ENCODE measurements at places on chromosomes 7 and 10.

- no peak for DNase-seq
These were observed 4.0 kb downstream of the UNC5B start for GRCh38 chr10:71216363-71216695.

DNA sequence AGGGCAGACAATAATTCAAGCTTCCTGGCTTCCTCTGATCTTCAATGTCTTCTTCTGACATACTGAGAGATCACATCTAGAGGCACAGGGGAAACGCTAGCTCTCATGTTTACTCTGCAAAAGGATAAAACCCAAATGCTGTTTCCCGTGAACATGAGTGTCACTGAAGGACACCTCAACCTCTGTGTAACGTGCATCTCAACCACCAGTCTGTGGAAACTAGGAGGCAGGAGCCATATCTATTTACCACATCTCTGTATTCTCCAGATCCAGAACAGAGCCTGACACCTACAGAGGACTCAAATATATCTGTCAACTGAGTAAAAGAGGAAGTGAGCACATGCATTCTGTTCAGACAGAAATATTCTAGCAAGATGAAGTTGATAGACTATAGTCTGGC, 140.3 kb upstream of the TARP start:
- DNase-seq: no peak

DNA sequence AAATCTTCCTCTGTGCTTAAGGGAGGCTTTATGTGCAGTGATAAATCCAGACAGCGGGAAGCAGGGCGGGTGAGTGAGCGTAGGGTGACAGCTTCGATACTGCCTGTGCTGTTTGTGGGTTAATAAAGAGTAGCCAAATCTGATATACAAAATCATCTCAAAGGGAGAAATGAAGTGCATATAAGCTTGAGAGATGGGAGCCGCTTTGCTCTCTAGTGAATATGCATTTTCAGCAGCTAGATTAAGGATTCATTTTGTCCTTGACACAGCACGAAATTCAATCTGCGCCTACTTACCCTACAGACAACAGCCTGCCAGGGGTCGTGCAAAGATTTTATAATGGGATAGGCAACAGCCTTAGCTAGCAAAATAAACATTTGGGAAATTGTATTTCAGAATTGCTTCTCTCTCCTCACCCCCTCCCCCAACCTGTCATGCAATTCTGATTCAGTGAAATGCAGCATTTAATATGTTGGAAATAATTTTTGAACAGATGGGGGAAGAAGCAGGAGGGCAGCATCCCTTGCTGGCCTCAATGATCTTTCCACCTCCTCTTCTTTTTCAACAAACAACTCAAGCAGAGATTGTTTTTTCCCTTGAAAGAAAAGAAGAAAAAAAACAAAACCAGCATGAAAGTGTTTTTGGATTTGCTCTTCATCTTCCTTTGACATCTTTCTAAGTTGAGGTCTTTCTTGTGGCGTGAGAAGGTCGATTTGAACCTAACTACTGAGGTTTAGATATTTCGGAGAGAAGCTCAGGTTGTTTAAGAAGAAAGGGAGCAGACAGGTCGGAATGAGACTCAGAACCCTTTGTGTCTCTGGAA, 117.9 kb downstream of the AOAH start:
- DNase-seq: no peak

DNA sequence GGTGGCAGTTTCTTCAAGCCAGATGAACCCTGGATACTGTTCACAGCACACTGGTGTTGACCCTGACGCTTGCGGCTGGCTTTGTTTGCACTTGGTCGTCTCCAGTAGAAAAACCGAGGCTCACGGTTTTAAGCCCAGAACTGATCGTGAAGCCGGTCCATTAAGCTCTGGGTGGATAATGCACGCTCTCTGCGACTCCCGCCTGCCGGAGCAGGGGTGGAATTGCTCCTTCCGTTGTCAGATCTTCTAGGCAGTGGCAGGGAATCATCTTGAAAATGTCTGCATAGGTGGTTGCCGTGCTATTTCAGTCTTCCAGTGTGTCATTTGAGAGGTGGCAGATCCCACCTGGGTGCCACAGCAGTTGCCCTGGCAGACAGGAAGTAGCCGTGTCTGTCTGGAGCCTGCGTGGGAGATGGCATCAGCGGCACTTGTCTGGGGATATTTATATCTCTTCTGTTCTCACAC, 35.9 kb upstream of the AP5Z1 start:
- peak; percentile 36 for DNase-seq

- no peak for DNase-seq
These were observed 83.6 kb downstream of the PROSER2 start for GRCh38 chr10:11906714-11907113.

DNA sequence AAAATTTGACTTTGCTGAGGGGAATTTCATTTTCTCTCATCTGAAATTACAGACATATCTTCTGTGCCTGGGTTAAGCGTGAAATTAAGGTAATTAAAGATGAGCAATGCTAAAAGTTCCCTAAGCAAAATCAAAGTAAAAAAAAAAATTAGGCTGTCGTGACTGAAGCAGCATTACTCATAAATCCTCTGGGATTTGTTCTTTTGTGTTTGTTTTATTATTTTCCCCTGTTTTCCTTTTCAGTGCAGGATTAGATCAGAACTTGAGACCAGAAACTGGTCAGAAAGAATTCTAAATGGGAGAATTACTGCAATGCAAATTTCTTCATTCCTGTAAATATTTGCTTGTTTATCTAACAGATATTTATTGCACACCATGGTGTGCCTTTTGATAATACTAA, 141.4 kb upstream of the BET1 start:
- DNase-seq: peak; percentile 47

DNA sequence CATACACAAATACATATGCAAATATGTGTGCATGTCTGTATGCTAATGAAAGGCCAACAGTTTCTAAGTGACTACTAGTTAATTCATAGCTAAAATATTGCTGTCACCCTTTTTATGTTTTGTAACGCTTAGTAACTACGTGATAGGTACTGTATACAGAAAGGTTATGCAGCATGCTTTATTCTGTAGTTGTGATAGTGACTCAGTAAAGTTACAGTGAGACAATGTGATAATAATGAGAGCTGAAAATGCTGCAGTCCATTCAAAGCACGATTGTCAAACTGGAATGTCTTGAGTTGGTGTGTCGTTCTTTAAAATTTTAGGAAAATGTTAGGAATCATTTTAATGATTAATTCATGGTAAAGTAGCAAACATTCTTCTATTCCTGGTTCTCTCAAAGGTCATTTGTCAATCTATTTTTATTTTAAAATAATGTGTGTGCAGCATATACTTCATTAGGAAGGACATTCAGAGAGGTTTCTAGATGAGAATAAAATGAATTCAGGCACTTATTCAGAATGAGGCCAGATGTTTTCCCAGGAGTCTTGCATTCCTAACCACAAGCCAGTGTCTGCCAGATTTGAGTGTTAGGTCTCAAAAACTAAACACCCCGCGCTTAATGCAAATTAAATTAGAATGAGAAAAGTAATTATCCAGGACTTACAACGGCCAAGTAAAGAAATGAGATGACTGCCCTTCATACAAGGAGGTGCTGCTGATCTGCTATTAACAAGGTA, 408.8 kb upstream of the FZD8 start:
- no peak for DNase-seq

GRCh38 chr10:46254467-46254866, 32.3 kb upstream of the ANTXRL start:
- DNase-seq: no peak

GRCh38 chr10:128130051-128130450, 3.8 kb upstream of the MKI67 start:
- peak; percentile 46 for DNase-seq

- DNase-seq: no peak
These were observed 83.3 kb downstream of the KAT6B start for GRCh38 chr10:74909670-74910069.

DNA sequence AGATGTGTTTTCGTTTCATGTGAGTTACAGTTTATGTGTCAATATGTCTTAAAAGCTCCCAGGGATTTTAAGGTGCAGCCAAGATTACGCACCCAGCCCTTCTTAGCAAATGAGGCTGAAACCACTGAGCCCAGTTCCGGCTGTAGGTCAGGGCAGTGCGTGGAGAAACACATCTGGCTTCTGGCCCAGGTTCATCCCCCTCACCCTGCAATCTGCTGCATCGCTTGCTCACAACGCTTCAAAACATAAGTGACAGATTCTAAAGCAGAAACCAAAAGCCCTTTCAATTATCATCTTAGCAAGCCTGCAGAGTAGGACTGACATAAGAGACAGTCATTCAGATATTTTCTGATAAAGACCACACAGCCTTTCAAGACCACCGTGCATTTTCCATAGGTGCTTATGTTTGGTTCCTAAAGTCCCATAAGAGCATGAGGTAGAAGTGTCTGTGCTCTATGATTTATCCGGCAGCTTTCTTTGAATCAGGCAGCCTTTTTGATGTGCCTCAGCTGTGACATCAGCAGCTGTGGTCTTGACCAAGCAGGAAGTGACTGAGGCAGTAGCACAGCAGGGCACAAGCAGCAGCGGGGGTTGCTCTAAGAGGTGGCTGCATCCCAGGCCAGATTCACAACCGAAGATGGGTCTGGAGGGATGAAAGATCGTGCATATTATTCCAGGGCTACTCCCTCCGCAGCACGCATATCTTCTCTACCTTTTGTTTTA, 72.1 kb upstream of the LYZL2 start:
- DNase-seq: peak; percentile 33

DNA sequence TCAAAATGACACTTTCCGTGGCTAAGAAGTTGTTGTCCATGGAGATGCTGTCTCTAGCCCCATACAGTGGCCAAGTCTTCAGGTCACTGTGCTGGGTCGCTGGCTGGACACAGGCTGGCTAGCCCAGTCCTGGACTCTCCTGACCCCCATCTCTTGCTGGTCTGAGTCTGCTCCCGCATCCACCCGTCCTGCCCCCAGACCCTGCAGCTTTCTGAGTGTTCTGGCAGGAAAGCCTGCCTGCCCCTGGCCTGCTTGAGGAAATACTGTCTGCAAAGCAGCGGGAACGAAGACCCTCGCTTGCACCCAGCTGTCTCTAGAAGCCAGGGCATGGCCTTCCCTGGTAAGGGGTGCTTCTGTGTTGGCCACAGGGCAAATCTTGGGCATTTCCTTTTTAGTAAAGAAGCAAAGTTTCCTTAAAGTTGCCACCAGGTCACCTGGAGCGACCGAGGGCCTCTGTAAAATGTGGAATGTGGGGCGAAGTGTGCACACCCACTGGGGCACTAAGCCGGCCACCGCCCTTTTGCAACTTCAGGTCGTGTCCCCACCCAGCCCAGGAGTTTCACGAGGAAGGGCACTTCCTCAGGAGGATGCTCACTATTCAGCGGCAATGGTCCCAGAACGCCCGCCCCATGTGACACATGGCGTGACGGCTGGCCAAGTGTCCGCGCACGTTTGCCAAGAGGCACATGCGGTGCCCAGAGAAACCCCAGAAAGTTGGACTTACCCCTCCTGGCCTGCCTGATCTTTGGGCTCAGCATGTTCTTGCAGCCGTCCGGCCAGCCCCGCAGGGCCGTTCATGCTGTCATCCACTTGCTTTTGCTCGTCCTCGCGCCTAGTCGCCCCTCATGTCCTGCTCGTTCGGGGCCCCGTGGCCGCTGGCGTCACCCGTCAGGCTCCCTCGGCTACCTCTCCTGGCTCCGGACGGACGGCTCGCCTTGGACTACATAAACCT, 558 bp downstream of the ARHGAP22 start:
- DNase-seq: no peak

- no peak for DNase-seq
These were observed 1159.5 kb downstream of the CNTNAP2 start for GRCh38 chr7:147276106-147276505.

GRCh38 chr7:106151459-106152312, 39.6 kb upstream of the SYPL1 start:
- no peak for DNase-seq

GRCh38 chr7:129126314-129126713, 18.2 kb upstream of the TSPAN33 start:
- no peak for DNase-seq

GRCh38 chr7:71465741-71466189, 333.8 kb downstream of the GALNT17 start:
- DNase-seq: no peak

GRCh38 chr10:97574374-97575126, 2.0 kb downstream of the ANKRD2 start:
- DNase-seq: peak; percentile 88

GRCh38 chr7:124101173-124101768, 68.4 kb upstream of the TMEM229A start:
- DNase-seq: peak; percentile 34

DNA sequence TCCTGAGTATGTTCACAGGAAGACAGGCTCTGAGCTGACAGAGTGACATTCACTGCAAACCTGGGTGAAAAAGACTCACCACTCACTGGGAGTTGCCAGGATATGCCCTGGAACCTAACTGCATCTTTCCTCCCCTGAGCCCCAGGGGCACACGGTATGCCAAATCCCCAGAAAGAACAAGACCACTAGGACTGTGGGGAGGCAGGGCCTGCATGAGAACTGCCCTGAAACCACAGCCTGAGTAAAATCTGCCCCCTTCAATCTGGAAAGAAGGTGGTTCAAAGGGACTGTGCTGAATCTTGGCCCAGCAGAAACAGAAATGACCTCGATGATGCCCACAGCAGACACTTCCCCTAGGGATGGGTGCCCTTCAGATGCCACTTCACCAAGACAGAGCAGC, 6.5 kb downstream of the FAM53B start:
- no peak for DNase-seq

DNA sequence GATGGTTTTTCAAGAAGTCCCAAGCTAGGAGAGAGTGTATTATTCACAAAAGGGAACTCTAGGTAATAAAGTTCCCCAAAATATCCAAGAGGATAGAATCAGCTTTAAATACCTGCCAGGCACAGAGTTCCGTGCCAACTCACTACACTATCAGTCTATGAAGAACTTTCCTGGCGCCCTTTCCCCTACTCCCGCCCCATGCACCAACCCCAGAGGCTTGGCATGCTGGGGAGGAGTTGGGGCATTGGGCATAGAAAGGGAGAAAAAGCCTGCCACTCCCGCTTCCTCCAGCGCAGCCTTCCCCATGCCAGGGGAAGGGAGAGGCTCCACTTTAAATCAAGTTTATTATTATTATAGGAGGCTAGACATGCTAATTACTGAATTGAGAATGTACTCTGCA, 54.9 kb downstream of the ZNF800 start:
- DNase-seq: no peak
